NCI-H1930 (cell line): ENCODE measurements at places on chromosomes 6 and 20.

GRCh38 chr6:16301511-16301910 lies 63.1 kb downstream of the GMPR start:
- no peak for DNase-seq

- DNase-seq: no peak
Observed at GRCh38 chr20:33875055-33875454, 63.9 kb downstream of the CHMP4B start.

- no peak for DNase-seq
Observed at GRCh38 chr6:45718131-45718530, 297.5 kb downstream of the CLIC5 start.

DNA sequence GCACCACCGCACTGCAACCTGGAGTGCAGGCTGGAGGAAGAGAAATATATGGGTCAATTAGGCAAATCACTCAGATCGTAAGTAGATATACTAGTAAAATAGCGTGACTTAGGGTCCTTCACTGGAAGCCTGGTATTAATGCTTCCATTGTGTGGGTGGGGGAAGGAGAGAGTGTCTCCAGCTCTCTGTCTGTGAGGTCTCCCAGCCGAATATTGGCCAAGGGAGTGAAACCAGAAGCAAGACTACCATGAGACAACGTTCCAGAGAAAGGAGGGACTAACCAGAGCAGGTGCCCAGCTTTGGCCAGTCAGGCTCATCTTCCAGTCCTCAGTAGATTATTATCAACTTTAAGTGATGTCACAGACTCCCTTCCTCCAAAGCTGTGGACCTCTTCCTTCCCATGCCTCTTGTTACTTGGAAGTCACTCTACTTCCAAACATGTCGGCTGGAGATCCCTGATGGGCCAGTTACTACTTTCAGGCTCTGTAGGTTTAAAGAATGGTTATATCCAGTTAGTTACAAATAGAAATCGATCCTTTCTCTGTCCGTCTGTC lies 28.8 kb downstream of the MTHFD1L start:
- DNase-seq: no peak

GRCh38 chr6:118771253-118771652 lies 119.9 kb upstream of the CEP85L start:
- DNase-seq: no peak
